DMS79 treated with DMSO at 0.1 percent for 48 hours (cell line): ENCODE measurements at places on chromosomes 12 and 14.

GRCh38 chr12:30624009-30624408 lies 71.7 kb downstream of the IPO8 start:
- no peak for DNase-seq

GRCh38 chr14:50064993-50065392 lies 51.4 kb downstream of the VCPKMT start:
- no peak for DNase-seq

DNA sequence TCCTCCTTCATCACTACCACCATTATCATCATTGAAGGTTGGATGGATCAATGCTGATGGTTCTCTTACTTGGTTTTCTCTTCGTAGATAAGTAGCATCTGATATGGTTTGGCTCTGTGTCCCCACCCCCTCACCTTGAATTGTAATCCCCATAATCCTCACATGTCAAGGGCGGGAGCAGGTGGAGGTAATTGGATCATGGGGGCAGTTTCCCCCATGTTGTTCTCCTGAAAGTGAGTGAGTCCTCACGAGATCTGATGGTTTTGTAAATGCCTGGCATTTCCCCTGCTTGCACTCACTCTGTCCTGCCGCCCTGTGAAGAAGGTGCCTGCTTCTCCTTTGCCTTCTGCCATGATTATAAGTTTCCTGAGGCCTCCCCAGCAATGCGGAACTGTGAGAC lies 172.4 kb upstream of the PWP1 start:
- DNase-seq: no peak

DNA sequence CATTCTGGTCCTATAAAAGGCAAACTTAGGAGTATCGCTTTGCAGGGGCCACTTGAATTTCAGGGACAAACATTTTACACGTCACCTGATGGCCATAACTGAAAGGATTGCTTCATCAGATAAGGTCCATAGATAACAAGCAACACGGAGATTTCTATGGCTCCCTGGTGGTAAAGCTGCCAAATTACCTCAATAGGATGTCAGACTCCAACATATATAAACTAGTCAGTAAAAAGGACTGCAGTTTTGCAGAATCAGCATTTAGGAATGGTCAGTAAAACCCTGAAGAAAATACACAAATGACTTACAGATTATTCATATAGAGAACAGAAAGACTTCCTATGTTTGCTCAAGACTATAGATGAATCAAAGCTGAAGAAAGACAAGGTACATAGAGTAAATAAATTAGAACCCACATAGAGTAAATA lies 66.1 kb upstream of the GRIP1 start:
- no peak for DNase-seq

DNA sequence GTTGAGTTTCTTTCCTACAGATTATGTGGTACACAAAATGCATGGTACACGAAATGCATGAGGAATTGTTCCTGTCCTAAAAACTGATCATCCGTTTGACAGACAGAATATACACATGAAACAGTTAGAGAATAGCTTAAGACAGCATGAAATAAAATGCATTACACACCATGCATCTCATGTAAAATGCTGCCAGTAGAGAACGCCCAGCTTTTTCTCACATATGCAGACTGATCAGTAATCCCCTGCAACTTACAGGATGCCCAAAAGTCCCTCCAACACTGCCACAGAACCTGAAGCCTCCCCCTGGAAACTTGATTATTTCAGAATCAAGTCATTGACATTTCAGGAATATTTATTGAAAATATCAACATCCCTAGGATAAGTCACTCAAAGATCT lies 24.0 kb downstream of the IFNG start:
- DNase-seq: no peak

DNA sequence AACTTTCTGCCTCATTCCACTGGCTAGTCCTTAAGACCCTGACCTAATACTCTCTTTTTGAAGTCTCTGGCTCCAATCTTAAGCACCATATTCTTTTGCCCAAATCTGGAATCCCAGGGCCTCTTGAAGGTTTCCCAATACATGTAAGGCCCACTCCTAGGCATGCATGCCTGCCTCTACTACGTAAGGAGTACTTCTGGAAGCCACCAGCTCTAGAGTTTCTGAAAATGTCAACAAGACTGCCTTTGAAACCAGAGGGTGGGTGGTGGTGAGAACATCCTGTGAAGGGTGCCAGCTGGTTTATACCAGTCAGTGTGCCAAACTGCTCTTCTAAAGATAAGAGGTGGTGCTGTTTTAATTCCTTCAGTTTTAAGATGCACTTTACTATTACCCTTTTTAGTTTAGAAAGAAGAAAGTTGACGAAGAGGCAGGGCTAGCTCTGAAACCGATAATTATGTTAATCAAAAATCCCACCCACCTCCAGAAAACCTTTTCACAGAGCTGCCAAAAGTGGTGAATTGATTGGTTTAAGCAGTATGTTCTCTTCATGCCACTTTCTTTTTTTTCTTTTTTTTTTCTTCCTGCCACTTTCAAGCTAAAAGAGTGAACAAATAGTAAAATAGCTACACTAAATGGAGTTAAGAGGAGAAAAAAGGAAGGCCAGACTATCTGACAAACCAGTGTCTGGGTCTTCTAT lies 8.7 kb upstream of the WDR89 start:
- DNase-seq: no peak

- no peak for DNase-seq
Measured at GRCh38 chr14:87102811-87103378, 890.1 kb downstream of the GALC start.

GRCh38 chr12:96371790-96372699 lies 28.2 kb downstream of the CDK17 start:
- no peak for DNase-seq

DNA sequence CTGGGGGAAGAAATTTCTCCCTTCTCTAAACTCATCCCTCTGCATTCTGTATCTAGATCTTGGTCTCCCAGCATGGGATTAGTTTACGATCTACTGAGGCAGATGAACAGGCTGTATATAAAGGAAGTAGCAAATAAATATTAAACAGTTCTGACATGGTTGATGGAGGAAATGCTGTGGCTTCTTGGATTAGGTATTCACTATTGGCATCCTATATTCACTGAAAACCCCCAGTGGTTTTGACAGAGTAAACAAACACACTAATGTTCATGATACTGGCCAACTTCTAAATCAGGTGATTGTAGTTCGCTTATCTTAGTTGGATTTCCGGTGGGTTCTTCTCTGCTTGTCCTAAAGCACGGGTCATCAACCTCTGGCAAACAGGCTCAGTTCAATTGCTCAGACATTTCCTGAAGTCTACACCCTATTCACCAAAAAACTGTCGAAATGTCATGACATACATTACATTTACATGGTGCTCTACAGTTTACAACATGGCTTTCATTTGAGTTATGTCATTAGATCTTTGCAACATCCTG lies 433.9 kb downstream of the EGLN3 start:
- no peak for DNase-seq

DNA sequence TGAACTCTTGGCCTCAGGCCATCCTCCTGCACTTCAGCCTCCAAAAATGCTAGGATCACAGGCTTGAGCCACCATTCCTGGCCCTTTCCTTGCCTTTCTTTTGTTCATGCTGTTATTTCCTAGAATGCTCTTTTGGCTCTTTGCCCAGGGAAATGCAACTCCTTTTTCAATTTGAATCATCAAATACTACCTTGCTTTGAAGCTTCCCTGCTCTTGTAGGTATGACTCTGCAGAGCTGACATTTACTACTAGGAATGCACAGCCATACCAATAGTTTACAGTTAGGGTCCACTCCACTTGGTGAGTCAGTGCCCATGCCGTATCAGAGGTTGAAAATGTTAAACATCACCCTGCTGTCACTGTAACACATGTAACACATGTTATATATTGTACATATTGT lies 107.0 kb upstream of the CRY1 start:
- peak; percentile 39 for DNase-seq

DNA sequence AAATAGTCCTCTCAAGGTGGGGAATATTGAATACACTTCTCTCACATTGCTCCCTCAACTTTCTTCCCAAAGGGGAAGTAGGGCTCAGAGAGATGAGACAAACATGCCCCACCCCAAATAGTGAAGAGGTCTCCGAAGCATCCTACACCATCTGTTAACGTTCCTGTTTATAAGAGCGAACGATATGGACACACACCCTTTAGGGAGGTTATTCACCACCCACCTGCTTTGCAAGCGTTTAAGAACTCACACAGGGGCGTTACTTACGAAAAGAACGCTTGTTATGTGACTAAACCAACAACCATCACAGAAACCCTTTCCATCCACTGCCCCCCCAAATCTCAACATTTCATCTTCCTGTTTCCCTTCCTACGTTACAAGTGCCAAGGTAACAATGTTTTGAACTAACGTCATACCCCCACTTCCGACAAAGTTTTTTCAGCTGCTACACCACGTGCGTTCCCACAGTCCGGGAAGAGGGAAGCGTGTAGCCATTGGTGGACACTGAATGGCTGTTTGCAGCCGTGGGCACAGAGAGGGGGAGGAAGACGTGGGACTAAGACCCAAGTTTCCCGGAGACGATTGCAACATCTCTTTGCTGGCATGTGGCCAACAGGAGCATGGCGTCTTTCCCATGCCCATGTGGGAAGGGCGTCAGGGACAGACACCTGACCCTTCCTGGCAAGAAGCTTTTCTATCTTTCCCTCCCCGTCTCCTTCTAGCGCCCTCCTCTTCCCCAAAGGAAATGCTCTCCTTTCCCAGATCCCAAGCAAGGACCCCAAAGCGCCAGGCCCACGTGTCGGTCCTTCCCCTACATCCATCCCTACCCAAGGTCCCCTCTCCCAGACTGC lies 1.2 kb downstream of the YBX3 start:
- no peak for DNase-seq

- no peak for DNase-seq
Measured at GRCh38 chr14:22648506-22648905, 4.4 kb upstream of the OR6J1 start.

DNA sequence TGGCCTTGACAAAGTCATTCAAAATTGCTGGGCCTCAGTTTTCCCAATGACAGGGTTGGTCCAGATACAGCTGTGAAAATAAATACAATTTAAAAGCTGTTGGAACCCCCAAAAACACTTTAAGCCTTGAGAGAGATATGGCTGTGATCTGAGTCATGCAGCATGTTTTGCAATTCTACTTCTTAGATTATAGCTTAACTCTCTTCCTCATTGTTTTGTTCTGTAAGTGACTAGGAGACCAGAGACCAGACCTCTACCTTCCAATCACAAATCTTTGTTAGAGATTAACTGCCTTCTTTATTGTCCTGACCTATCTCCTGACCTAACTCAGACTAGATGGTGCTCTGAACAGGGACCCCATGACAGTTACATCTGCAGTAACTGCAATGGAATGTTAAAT lies 198.1 kb downstream of the STXBP6 start:
- DNase-seq: no peak

DNA sequence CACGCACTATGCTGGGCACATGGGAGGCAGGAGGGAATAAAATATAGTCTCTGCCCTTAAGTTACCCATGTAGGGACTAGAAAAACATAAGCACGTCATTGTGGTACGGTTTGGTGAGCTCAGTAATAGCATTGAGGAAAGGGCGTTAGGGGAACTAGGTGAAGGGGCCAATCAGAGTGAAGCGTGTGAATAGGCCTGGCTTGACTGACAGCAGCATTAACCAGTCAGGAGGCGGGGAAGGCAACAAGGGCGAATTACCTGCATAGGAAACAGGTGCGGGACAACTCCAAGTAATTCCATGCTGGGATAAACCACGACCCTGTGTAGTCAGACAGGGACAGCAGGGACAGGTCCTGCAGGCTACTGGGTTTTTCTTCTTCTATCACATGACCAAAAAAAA lies 107.7 kb downstream of the UNC79 start:
- no peak for DNase-seq

GRCh38 chr12:130334937-130335336 lies 2.8 kb upstream of the PIWIL1 start:
- no peak for DNase-seq

DNA sequence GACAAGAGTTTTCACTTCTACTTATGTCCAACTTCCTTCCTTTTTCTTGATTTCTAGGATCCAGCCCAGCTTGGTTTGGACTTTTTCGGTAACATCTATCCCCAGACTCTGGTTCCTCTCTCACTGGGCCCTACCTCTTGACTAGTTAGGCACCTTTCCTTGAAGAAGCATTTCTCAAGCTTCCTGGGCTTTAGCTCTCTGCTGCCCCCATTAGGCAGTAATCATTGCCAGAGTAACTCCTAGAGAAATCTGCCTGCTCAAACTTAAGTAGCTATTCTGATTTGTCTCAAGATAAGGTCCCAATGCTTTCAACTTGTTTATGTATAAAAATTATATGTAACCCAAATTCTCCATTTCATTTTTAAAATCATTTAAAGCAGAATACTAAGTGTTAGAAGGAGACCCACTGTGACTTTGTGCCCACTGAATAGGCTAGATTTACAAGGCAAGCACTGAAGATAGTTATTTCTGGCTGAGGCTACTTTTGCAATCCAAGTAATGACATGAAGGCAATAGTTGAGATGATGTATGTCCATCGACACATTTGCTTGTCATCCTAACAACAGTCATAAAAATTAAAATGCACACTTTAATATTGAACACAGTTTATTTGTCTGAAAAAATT lies 275.0 kb upstream of the G2E3 start:
- no peak for DNase-seq

DNA sequence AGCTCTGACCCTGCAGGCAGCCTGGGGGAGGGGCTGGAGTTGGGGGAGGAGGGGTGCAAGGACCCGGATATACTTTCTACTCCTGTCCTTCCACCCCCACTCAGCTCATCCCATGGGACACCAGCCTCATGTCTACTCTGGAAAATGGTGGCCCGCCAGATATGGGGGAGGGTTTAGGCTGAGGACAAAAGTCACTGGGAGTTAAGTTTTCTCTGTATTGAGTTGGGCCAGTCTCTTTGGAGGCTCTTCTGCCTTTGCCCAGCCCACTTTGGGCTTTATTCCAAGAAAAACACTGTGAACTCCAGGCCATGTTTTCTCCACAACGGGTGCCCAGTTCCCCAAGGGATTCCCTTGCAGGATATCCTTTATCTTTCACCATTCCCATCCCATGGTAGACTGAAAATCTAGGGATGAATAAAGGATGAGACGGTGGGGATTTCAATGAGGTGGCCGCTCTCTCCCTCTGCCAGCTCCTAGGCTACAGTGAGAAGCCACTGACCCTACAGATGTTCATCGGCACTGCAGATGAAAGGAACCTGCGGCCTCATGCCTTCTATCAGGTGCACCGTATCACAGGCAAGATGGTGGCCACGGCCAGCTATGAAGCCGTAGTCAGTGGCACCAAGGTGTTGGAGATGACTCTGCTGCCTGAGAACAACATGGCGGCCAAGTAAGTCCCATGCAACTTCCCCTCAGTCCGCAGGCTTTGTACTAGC lies 4.9 kb downstream of the NFATC4 start:
- no peak for DNase-seq

GRCh38 chr14:94079891-94080620 lies 946 bp downstream of the DDX24 start:
- DNase-seq: peak; percentile 65

DNA sequence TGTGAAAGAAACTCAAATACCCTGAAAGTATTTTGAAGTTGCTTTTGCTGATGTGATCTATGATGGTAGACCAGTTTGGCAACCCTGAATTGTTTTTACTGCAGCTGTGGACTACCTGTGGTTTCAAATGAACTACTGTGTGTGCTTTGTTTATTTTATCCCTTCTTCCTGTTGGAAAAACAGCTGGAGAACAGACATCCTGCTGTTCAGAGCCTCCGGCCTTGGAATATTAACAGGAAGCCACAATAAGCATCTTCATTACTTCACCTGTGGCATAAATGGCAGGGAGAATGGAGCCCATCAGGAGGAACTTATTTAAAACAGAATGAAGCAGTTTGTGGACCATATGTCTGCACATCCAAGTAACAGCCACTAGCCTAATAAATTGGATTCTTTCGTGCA lies 104.8 kb downstream of the DUSP6 start:
- no peak for DNase-seq
